ENCODE measurements at places on chromosomes 6 and 20.

DNA sequence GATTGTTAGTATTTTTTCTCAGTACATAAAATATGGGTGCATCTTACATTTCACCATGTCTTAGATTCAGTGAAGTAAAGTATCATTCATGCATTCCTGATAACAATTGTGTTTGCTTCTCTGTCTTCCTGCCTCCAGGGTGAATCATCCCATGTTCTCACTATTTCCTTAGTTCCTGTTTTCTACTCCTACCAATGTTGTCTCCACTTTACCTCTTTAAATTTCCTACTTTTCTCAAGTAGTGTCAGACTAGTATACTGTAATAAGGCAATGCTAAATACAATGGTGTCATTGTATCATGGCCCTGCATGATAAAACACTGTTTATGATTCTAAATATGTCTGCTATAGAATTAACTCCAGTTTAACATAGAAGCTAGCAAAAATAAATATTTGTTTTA lies 37.4 kb upstream of the GABRR1 start:
- no peak overlapping the region for H3K4me3 ChIP-seq
- no peaks in the 10 kb centered on the region for H3K27me3 ChIP-seq
- no peak overlapping the region for H3K27ac ChIP-seq
- H3K36me3 ChIP-seq, result no peaks in the 10 kb centered on the region
- no peak for DNase-seq

GRCh38 chr6:124599656-124600055 lies 362.6 kb upstream of the RNF217 start:
- no peak for DNase-seq
- H3K4me3 ChIP-seq, result no peak overlapping the region
- H3K27me3 ChIP-seq, result no peaks in the 10 kb centered on the region
- H3K27ac ChIP-seq, result no peak overlapping the region
- H3K4me1 ChIP-seq, result no peaks in the 10 kb centered on the region

GRCh38 chr6:41427642-41428335 lies 92.4 kb downstream of the NCR2 start:
- H3K27ac ChIP-seq, result no peak overlapping the region
- peaks cover 26% of the 10 kb centered on the region for H3K27me3 ChIP-seq
- H3K4me1 ChIP-seq, result peaks cover 11% of the 10 kb centered on the region
- H3K4me3 ChIP-seq, result no peak overlapping the region
- no peak for DNase-seq

- no peak overlapping the region for H3K27ac ChIP-seq
- H3K27me3 ChIP-seq, result peaks cover 23% of the 10 kb centered on the region
- no peak for DNase-seq
- peaks cover 3% of the 10 kb centered on the region for H3K4me1 ChIP-seq
- peaks cover 47% of the 10 kb centered on the region for H3K36me3 ChIP-seq
Observed at GRCh38 chr6:43074847-43075669, 1.1 kb upstream of the PTK7 start.

- H3K4me3 ChIP-seq, result no peak overlapping the region
- peaks cover 11% of the 10 kb centered on the region for H3K27me3 ChIP-seq
- H3K27ac ChIP-seq, result no peak overlapping the region
Observed at GRCh38 chr20:17556837-17557674, 12.8 kb upstream of the DSTN start.

DNA sequence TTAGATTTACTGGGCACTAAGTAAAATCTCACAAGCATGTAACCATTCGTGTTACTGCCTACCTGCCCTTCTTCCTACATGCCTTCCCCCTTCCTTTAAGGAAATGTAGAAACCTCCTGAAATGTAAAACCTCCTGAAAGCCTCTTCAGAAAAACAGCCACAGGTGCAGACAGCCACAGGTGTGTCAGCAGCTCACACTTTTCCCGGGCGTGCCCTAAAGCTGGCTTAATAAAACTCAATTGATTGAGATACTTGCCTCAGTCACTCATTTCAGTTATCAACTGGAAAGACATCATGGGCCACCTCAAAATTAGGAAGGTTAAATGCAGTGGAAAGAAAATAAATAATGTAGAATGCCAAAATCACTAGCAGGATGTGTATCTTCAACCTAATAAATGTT lies 23.1 kb upstream of the PBOV1 start:
- H3K27me3 ChIP-seq, result peaks cover 3% of the 10 kb centered on the region
- H3K27ac ChIP-seq, result no peak overlapping the region
- no peaks in the 10 kb centered on the region for H3K36me3 ChIP-seq
- no peaks in the 10 kb centered on the region for H3K4me1 ChIP-seq

- no peak overlapping the region for H3K4me3 ChIP-seq
- no peaks in the 10 kb centered on the region for H3K27me3 ChIP-seq
- DNase-seq, result no peak
Observed at GRCh38 chr6:111842271-111842822, 30.9 kb downstream of the FYN start.

DNA sequence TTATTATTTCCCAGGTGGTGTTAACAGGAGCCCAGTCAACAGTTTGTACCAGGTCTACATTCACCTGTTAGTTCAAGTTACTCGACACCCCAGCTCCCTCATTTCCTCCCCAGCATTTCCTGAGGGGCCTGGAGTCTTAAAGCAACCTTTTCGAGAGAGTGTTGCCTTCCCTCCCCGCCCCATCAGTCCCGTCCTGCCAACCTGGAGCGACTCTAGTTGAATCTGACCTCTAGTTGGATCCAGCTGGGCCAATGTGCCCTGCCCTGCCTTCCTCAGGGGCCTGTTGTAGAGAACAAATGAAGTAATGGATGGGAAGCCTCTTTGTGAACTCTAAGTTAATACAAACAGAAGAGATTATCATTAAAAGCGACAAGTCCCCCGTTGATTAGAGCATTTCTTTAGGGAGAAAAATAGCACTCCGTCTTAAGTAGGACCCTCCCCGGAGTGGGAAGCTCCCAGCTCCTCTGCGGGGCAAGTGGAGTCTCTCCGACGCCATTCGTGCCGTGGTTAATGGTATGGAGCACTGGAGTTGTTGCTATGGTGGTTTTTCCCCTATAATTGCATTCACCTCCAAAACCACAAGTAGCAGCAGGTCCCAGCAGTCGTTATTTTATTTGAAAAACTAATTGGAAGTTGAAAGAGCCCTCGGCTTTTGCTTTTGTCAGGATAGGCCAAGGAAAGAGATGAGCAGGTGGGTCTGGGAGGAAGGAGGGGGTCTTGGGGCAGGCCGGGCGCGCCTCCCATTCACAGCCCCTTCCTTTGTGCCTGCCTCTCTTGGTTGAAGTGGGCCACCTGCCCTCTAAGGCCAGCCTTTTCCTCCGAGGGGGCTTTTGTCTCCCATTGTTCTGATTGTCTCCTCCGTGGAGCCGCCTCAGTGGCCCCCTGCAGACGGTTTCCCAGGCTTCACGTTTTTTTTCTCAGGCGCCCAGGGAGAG lies 16.1 kb downstream of the GHRH start:
- H3K4me3 ChIP-seq, result no peak overlapping the region
- peak overlapping the region; percentile 29 for H3K27ac ChIP-seq
- DNase-seq, result no peak

GRCh38 chr6:43749461-43749860 lies 20.6 kb upstream of the VEGFA start:
- no peak overlapping the region for H3K27ac ChIP-seq
- H3K4me1 ChIP-seq, result no peaks in the 10 kb centered on the region
- DNase-seq, result no peak
- H3K4me3 ChIP-seq, result no peak overlapping the region

DNA sequence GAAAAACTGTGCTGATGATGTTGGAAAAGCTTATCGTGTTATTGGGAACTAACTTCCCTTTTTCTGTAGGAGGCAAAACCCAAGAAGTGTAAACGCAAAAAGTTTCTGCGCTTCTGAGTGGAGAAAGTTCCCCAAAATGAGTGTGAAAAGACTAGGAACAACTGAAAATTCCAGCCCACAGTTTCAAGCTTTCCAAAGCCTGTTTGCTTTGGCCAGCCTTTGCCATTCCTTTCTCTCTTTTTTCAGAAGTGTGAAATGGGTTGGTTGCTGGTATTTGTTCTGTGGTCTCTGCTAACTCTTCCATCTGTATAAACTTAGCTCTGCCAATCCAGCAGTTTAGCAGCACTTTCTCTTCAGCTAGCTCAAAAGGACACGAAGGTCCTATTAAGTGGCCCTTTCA lies 491.3 kb downstream of the MAFB start:
- H3K36me3 ChIP-seq, result no peaks in the 10 kb centered on the region
- peaks cover 1% of the 10 kb centered on the region for H3K27me3 ChIP-seq
- no peak for DNase-seq
- no peak overlapping the region for H3K27ac ChIP-seq

- no peak overlapping the region for H3K27ac ChIP-seq
- peaks cover 10% of the 10 kb centered on the region for H3K4me1 ChIP-seq
- DNase-seq, result no peak
- no peak overlapping the region for H3K4me3 ChIP-seq
Observed at GRCh38 chr20:63431944-63432343, 40.5 kb downstream of the KCNQ2 start.

- peaks cover under 1% of the 10 kb centered on the region for H3K27me3 ChIP-seq
- peaks cover 2% of the 10 kb centered on the region for H3K36me3 ChIP-seq
- no peak for DNase-seq
- no peak overlapping the region for H3K4me3 ChIP-seq
Observed at GRCh38 chr20:13284830-13285229, 63.8 kb downstream of the ISM1 start.

GRCh38 chr20:60063048-60063451 lies 104.8 kb downstream of the CDH26 start:
- peaks cover 26% of the 10 kb centered on the region for H3K4me1 ChIP-seq
- no peaks in the 10 kb centered on the region for H3K27me3 ChIP-seq
- no peak for DNase-seq
- H3K36me3 ChIP-seq, result no peaks in the 10 kb centered on the region

DNA sequence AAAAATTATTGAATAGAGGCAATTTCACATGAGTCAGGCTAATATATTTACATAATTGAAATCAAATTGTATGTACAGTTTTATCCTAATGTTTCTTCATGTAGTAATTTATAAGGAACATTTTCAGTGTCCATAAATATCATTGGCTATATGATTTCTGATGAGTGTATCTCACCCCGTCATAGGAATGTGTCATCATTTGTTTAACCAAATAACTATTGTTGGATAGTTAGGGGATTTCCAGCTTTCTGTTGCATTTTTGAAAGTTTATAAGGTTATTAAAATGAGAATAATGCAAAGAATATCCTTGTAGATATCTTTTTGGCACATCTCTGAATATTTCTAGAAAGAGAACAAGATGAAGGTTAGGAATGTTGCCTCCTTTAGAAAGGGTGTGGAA lies 39.0 kb downstream of the SYTL3 start:
- no peak overlapping the region for H3K4me3 ChIP-seq
- no peak for DNase-seq

- H3K27me3 ChIP-seq, result peaks cover 5% of the 10 kb centered on the region
- no peak overlapping the region for H3K27ac ChIP-seq
- DNase-seq, result no peak
- H3K36me3 ChIP-seq, result peaks cover 43% of the 10 kb centered on the region
Observed at GRCh38 chr6:39992861-39993622, 58.8 kb upstream of the MOCS1 start.

GRCh38 chr6:26031151-26031594 lies 56.1 kb upstream of the HFE start:
- peak overlapping the region; percentile 96 for H3K4me3 ChIP-seq
- peak overlapping the region; percentile 96 for H3K27ac ChIP-seq
- no peaks in the 10 kb centered on the region for H3K27me3 ChIP-seq
- no peaks in the 10 kb centered on the region for H3K36me3 ChIP-seq

GRCh38 chr6:138818496-138819194 lies 22.8 kb downstream of the ECT2L start:
- no peak overlapping the region for H3K27ac ChIP-seq
- no peak overlapping the region for H3K4me3 ChIP-seq
- H3K4me1 ChIP-seq, result peaks cover 2% of the 10 kb centered on the region
- H3K27me3 ChIP-seq, result no peaks in the 10 kb centered on the region
- DNase-seq, result no peak
- no peaks in the 10 kb centered on the region for H3K36me3 ChIP-seq

DNA sequence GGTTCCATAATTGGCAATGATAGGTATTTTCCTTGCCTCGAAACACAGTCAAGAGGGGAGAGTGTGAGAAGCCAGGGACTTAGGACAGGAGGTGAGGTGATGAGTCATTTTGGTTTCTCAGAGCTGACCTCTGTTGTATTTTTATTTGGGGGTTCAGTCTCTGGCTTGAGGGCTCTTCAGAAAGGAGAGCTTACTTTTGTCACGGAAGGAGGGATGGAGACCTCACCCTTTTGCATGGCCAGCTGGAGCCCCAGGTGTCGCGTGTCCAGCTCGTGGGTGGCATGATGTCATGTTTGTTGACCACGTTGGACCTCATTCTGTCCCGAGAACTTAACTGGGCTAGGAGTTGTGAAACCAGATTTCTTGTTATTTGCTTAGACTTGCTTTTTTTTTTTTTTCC lies 293.9 kb downstream of the QKI start:
- no peak overlapping the region for H3K27ac ChIP-seq
- DNase-seq, result no peak
- H3K4me1 ChIP-seq, result peaks cover 8% of the 10 kb centered on the region

DNA sequence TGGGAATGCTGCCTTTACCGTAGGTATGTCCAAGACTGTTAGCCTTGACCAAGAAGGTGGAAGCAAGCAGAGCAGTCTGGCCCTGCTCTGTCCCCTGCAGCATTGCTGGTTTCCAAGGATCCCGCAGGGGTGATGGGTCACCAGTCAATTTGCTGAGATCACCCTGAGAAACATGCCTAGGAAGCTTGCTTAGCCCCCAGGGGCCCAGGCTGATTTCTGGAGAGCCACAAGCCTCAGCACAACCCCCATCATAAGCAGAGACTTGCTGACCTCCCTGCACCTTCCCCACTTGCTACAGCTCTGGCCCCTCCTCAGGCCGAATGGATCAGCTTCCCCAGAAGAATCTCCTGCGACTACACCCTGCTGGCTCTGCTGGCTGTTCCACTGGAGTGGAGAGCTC lies 21.5 kb downstream of the ARHGAP40 start:
- peaks cover 16% of the 10 kb centered on the region for H3K27me3 ChIP-seq
- no peaks in the 10 kb centered on the region for H3K36me3 ChIP-seq
- no peak overlapping the region for H3K27ac ChIP-seq
- DNase-seq, result no peak

DNA sequence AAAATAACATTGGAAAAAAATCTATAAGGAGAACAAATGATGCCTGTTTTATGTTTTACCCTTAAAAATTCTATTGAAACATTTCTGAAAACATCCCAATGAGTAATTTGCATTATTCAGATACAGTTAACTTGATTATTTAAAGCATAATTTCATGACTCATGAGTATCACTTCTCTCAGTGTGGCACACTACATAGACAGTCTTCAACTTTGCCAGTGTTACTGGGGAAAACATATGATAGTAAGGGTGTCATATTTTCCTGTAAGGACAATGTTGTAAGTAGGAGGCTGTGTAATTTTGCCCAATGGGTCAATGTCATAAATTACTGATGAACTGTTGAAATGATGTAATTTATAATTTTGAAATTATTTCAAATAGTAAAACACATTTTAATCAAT lies 125.5 kb downstream of the PHACTR1 start:
- no peak overlapping the region for H3K4me3 ChIP-seq
- no peak overlapping the region for H3K27ac ChIP-seq
- H3K36me3 ChIP-seq, result peaks cover 6% of the 10 kb centered on the region
- no peaks in the 10 kb centered on the region for H3K4me1 ChIP-seq

- DNase-seq, result no peak
- H3K36me3 ChIP-seq, result no peaks in the 10 kb centered on the region
- H3K4me1 ChIP-seq, result no peaks in the 10 kb centered on the region
Observed at GRCh38 chr6:135522965-135523692, 25.6 kb upstream of the AHI1 start.

GRCh38 chr6:55033016-55033546 lies 141.2 kb upstream of the HCRTR2 start:
- no peaks in the 10 kb centered on the region for H3K27me3 ChIP-seq
- DNase-seq, result no peak
- no peaks in the 10 kb centered on the region for H3K4me1 ChIP-seq
- H3K27ac ChIP-seq, result no peak overlapping the region
- no peaks in the 10 kb centered on the region for H3K36me3 ChIP-seq

GRCh38 chr6:7742223-7742785 lies 16.4 kb downstream of the BMP6 start:
- no peaks in the 10 kb centered on the region for H3K4me1 ChIP-seq
- no peak overlapping the region for H3K4me3 ChIP-seq
- peaks cover 55% of the 10 kb centered on the region for H3K27me3 ChIP-seq

Measured in naive thymus-derived CD8-positive, alpha-beta T cell (primary cell).